Right ventricle myocardium inferior (tissue), 1 donor: ENCODE measurements at places on chromosomes 2 and 18.

DNA sequence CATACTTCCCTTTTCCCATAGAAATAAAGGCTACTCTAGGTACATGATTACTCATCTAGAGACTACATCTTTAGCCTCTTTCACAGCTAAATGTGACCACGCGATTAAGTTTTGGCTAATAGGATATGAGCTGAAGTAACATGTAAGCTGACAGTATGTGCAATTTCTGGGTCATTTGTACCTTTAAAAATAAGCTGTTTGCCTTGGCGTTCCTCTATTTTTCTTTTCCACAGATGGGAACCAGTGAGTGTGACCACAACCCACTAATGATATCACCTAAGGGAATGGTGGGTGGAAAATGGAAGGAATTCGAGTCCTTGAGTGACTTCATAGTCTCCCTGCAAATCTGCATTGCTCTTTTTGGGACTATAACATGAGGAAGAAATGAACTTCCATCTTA, 11.7 kb upstream of the NABP1 start:
- DNase-seq = no peak

- DNase-seq = no peak
These were observed 36.9 kb upstream of the PTMA start for GRCh38 chr2:231671270-231672050.

DNA sequence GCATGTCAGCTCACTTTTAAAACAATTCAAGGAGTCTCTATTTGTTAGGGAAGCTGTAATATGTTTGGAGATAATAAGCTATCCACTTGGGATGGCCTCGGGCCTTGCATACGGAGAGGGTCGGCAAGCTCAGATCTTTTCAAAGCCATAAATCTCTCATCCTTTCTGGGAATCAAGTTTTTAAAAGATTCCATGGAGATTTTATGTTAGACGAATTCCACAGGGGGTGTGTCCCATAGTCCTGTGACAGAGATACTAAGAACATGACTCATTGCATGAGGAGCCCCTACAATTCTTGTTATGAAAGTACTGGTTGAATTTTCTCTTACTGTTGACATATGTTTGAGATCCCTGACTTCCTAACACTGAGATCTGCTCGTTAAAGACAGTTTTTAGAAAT, 108.7 kb downstream of the FEZ2 start:
- DNase-seq = no peak

- no peak for DNase-seq
These were observed 11.3 kb downstream of the QPCT start for GRCh38 chr2:37355735-37356134.

- DNase-seq = no peak
These were observed 497.8 kb downstream of the EIPR1 start for GRCh38 chr2:2879781-2880180.

DNA sequence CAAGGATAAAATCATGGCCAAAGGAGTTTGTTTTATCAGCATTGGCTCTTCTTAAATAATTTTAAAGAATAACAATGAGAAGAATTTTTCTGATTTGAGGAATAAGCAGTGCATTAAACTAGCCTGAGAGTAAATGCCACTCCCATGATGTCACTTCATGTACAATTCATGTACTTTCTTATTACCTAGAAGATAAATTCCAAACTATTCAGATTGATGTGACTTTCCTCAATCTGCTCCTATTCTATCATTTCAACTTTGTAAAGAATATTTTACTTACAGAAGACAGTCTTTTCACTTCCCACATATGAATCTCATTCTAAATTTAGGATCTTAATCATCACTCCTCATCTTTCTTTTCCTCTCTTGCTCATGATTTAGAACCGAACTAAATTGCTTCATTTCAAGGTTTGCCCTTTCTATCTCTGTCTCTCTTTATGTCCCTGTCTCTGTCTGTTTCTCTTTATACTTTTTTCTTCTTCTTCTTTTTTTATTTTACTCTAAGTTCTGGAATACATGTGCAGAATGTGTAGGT, 1142.0 kb upstream of the PIK3C3 start:
- DNase-seq = no peak

GRCh38 chr2:84966731-84967130, 4.2 kb upstream of the KCMF1 start:
- DNase-seq = no peak

DNA sequence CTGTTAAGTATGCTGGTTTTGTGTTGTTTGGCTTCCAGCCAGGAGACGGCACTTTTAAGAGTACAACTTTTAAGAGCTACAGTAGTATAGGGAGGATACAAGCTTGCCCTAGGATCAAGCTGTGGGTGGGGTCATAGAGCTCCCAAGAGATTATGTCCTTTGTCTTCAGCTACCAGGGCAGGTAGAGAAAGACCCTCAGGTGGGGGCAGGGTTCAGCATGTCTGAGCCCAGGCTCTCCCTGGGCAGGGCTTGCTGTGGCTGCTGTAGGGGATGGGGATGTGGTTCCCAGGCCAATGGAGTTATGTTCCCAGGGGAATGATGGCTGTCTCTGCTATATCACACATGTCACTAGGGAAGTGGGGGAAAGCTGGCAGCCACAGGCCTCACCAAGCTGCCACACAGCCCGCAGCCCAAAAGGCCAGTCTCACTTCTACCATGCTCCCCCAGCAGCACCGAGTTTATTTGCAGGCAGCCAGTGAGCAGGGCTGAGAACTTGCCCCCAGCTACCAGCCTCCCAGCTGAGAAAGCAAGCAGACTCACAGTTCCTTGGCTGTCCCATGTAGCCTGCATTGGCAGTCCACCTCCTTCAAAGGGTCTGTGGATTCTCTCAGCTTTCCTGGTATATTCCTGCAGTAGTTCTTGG, 105.7 kb upstream of the ERBB4 start:
- DNase-seq = no peak

- DNase-seq = no peak
These were observed 392.1 kb upstream of the HS6ST1 start for GRCh38 chr2:128710729-128711128.

DNA sequence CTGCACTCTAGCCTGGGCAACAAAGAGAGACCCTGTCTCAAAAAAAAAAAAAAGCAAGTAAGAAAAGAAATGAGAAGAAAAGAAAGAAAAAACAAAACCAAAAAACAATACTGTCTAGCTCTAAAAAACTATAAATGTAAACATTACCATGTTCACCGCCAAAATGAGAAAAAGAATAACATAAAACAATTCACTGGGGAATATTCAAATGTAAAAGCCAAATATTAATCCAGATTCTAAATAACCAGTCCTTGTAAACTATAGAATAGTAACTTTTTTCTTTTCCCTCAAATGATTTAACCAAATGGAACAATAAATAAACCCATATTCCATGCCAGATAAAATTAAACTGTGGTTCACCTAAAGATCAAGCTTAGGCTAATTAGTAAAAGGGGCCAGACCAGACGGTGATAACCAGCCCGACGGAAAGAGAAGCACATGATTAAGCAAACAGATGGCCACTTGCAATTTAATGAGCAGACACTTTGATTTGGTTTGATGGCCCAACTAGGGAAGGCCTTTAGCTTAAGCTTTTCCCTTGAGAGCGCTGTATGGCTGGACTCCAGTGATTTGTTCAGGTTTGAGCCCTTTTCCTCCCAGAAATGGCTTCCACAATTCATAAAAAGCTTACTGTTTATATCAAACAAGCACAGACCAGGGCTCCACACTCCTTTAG, 39.4 kb upstream of the ZNF397 start:
- DNase-seq = no peak
